Stimulated activated CD4-positive, alpha-beta T cell treated with anti-CD3 and anti-CD28 coated beads, Interleukin-12 subunit alpha, Interleukin-12 subunit beta, amount 100 ng/mL, for 48 hours (primary cell): ENCODE measurements at places on chromosomes 3 and 15.

DNA sequence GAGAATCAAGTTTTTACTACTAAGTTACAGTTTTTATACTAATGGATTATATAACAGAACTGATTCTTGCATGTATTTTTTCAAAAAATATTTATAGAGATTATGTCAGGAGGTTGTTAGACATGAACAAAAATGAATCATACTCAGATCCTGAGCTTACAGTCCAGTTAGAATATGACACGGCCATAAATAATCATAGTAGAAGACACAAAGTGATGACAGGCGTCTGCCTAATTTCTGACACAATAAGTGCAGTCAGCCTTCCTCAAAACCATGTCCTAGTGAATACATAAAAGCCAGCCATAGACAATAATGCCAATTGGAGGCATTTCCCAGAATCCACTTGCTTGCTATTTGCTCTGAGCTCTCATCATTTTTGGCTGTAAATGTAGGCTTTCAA is 81.7 kb upstream of the POU1F1 start:
- DNase-seq: no peak

GRCh38 chr3:42507761-42508335 is 5.4 kb downstream of the VIPR1 start:
- DNase-seq: no peak

- DNase-seq: no peak
Measured at GRCh38 chr3:177713928-177714900, 516.9 kb upstream of the TBL1XR1 start.

DNA sequence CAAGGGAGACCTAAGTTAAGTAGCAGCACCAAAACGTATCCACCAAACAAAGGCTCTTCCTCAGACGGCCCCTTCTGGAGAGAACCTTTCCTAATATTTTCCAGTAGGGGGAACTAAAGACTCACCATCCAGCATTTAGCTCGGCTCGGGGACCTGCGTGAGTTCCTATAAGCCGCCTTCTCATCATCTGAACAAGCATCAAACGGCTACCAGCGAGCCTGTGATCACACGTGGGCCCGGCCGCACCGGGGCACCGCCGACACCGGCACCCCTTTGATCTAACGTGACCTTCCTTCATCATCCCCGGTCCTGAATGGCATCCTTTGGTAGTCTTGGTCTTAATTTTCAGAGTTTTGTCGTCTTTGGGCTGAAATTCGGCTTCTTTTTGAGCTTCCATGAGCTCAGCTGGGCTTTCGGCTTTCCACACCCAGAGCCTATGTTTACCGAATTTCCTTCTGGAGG is 1.4 kb upstream of the ROBO2 start:
- no peak for DNase-seq

DNA sequence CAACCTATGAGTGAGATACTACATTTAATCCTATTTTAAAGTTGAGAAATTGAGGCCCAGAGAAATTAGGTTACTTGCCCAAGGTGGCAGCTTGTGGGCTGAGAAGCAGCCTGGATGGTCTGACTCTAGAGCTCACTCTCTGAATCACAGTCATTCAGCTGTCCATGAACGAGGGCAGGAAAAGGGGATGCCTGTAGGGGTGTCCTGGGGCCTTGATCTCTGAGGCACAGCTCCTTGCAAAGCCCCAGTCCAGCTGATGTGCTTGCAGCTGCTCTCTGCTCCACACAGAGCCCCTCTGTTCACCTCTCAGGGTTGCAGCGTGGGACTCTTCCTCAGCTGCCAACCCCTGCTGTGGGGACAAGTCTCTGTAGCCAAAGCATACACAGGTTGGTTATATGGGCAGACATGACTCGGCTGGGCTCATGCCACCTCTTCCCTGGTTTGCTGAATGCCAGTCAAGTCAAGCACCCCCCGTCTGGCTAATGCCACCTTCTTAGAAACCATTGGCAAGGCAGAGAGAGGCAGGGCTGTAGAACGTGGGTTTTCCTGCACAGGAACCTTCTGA is 56.8 kb downstream of the GASK1A start:
- no peak for DNase-seq
